Caki2 (cell line): ENCODE measurements at places on chromosomes 5 and 9.

GRCh38 chr9:73541923-73542322 is 390.3 kb downstream of the ANXA1 start:
- no peak for DNase-seq

DNA sequence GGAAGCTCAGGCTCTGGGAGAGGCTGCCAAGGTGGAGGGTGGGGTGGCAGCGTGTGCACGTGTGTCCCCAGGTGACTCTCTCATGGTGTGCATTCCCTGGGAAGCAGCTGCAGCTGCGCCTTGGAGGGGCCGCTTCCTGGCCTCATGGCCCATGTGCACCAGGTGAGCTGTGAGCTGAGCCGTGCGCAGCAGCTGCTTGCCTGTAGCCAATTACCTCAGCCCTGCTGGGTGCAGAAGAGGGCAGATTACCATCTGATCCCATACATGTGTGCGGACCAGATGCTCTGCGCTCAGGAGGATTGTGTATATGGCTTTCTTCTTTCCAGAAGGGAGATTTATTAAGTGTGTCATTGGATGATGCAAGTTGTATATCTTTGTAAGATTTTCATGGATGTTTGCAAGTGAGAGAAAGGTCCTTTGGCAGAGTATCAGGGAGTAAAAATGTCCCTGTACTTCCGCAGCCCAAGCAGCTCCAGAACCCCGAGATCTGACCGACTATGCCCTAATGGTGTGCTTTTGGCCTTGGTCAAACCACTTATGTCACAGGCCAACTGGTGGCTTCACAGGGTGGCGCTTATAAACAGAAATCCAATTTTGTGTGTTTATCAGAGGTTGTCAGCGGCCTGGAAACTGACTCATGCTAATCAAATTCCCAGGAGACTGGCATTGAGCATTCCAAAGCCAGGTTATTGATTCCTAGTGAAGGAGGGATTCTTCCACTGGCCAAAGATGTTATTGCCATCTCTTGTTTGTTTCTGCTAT is 229.3 kb downstream of the GOLPH3 start:
- DNase-seq: no peak

- no peak for DNase-seq
These were observed 12.6 kb upstream of the SLC12A7 start for GRCh38 chr5:1124205-1125029.

DNA sequence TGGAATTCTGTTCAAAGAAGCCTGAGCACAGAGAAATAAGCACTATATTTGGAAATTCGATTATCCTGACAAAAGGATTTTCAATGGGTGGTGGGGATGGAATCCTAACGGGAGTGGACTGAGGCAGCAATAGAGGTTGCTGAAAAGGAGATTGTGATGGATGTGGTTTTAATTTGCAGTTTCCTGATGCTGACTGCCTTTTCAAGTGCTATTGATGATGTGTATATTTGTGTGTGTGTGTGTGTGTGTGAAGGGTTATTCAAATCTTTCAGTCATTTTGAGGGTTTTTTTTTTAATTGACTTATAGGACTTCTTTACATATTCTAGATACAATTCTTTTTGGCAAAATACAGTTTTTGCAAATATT is 614.5 kb downstream of the HINT1 start:
- DNase-seq: no peak

GRCh38 chr9:85013703-85014102 is 344.2 kb downstream of the NTRK2 start:
- no peak for DNase-seq

GRCh38 chr5:179345433-179346321 is at the start of gene ADAMTS2:
TSS of gene ADAMTS2 (minus strand) at chr5:179345461. CDS start at chr5:179345328, 133 bp downstream.
- peak; percentile 11 for DNase-seq

DNA sequence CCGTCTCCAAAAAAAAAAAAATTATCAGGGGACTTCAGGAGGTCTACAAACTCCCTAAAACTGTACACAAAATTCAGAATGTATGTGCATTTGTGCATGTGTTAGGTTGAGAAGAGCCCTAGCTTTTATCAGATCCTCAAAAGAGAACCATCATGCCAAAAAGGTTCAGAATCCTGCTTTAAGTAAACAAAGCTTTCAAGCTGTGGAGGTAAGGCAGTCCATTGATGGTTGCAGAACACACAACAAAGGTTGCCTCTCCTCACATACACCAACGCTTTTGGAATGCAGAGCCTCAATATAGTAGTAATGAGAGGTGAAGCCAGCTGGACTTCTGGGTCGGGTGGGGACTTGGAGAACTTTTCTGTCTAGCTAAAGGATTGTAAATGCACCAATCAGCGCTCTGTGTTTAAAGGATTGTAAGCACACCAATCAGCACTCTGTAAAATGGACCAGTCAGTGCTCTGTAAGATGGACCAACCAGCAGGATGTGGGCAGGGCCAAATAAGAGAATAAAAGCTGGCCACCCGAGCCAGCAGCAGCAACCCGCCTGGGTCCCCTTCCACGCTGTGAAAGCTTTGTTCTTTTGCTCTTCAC is 57.9 kb upstream of the RNF38 start:
- no peak for DNase-seq

DNA sequence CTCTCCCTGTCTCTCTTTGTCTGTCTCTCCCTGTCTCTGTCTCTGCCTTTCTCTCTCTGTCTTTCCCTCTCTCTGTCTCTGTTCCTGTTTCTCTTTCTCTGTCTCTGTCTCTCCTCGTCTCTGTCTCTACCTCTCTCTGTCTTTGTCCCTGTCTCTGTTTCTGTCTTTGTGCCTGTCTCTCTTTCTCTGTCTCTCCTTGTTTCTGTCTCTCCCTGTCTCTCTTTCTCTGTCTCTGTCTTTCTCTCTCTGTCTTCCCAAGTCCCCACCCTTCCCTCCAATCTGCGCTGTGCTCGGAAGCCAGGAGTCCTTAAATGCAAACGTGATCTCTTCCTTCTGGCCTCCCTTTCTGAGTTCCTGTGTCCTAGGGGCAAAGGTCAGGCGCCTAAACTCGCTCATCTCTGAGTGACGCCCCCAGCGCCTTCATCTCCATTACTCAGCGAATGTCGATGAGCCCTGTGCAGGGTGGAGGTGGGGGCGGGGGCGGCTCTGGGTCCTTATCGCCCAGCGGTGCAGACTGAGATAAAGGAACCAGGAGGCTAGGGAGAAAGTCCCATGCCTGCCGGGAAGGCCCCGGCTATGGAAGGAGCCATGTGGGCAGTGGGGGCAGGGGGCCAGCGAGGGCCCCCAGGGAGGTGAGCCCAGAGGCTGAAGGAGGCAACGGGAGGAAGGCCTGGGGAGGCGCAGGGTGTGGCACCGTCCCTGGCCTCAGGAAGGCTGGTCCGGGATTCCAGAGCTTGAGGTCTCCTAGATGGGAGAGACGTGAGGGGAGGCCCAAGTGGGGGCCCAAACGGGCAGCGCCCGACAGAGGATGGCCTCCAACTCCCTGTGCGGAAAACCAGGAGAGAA is 1.5 kb upstream of the SLC6A19 start:
- DNase-seq: no peak

GRCh38 chr5:139462586-139463276 is at the start of gene ECSCR:
TSS of gene ECSCR (minus strand) at chr5:139462743. CDS start at chr5:139462670, 73 bp downstream.
- DNase-seq: no peak

DNA sequence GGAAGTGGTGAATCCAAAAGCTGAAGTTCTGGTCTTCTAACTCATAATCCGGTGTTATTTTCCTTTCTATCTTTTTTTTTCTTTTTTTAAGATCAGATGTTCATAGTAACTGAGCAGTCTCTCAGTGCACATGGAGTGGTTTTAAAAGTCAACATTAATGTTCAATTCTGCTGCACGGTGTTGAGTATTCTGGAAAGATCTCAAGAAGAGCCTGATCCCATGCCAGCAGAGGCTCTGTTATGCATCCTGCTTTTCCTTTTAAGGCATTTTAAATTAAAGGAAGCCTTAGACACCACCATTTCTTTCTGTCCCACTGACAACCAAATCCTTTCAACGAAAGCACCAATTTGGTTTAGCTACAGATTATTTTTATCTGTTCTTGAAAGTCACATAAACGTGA is 33.4 kb downstream of the SEMA5A start:
- no peak for DNase-seq

GRCh38 chr5:64775291-64775690 is 6.6 kb downstream of the CWC27 start:
- no peak for DNase-seq

- no peak for DNase-seq
These were observed 130.2 kb upstream of the FSTL4 start for GRCh38 chr5:133742431-133742988.

GRCh38 chr9:15298362-15298761 is 8.7 kb downstream of the TTC39B start:
- no peak for DNase-seq

- no peak for DNase-seq
These were observed 17.3 kb downstream of the VCAN start for GRCh38 chr5:83488821-83489220.

GRCh38 chr5:10671041-10672008 is 89.7 kb downstream of the DAP start:
- no peak for DNase-seq
